ENCODE measurements at places on chromosomes 5 and 9.

- DNase-seq = no peak
Measured at GRCh38 chr9:69949396-69949795, 94.3 kb upstream of the MAMDC2 start.

GRCh38 chr9:69460012-69460411 lies 135.0 kb downstream of the ENTREP1 start:
- DNase-seq = no peak

GRCh38 chr5:39132792-39133191 lies 58.6 kb upstream of the RICTOR start:
- DNase-seq = no peak

GRCh38 chr9:137604345-137605086 lies 970 bp upstream of the ARRDC1 start:
- no peak for DNase-seq

DNA sequence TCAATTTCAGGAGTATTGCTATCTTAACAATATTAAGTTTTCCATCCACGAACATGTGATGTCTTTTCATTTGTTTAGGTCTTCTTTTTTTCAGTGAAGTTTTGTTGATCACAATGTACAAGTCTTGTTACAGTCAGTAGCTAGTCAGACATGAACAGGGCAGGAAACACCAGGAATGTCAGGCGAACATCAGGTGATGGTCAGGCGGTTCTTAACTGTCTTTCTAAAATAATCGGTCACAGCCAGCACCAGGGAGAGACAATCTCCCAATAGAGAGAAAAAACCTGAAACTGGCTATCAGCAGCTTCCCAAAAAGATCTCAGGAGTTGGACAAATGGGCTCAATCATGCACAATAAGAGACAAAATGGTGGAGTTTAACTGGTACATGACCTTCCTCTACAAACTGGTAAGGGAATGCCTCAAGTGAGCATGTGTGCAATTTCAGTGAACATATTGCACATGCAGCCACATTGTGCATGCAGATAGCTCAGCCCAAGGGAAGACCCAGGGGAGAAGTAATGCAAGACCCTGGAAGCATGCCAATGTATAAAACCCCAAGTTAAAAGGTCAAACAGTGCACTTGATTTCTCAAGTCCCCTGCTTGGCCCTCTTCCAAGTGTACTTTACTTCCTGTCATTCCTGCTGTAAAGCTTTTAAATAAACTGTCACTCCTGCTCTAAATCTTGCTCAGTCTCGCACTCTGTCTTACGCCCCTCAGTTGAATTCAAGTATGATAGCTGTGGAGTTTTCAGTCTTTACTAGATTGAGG lies 176.1 kb upstream of the RASEF start:
- peak; percentile 22 for DNase-seq

GRCh38 chr5:43642428-43642827 lies 39.4 kb downstream of the NNT start:
- DNase-seq = no peak

- DNase-seq = no peak
Measured at GRCh38 chr5:73420666-73421065, 27.9 kb downstream of the FOXD1 start.

- no peak for DNase-seq
Measured at GRCh38 chr9:138003485-138004190, 126.1 kb downstream of the CACNA1B start.

DNA sequence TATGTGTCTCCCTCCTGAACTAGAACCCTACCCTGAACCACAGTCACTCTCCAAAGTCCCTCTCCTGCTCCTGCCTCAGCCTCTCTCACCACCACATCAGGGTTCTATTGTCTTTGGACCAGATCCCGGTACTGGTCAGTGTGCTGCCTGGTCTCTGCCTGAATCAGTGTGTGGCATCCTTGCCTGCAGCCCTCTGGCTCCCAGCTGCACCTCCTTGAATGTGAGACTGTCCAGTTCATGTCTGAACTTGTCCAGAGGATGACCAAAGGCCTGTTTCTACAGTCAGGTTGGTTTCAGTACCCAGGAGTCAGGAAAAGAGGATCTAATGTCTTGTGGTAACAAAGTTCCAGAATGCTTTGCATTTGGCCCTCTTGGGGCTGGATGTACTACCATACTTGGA lies 76.8 kb upstream of the RANBP3L start:
- no peak for DNase-seq

DNA sequence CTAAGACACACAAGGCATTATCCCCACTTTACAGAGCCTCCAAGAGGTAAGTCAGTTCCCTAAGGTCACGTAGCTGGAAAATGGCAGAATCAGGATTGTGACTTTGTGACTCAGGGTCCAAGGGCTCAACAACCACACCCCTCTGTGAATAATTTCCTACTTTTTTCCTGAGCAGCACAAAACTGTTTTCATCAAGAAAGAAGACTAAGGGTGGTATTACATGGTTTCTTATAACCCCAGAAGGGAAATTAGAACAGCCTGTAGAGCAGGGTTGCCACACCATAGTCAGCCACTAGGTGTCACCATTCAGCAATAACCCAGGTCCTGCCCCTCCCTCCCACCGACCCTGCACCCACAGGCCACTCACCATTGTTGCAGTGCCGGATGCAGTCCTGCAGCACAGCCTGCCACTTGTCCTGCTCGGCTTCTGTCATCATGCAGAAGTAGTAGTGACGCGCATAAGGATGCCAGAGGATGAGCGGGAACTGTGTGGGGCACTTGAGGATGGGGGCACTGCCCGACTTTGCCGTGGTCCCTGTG lies 72.1 kb downstream of the LRSAM1 start:
- DNase-seq = no peak

DNA sequence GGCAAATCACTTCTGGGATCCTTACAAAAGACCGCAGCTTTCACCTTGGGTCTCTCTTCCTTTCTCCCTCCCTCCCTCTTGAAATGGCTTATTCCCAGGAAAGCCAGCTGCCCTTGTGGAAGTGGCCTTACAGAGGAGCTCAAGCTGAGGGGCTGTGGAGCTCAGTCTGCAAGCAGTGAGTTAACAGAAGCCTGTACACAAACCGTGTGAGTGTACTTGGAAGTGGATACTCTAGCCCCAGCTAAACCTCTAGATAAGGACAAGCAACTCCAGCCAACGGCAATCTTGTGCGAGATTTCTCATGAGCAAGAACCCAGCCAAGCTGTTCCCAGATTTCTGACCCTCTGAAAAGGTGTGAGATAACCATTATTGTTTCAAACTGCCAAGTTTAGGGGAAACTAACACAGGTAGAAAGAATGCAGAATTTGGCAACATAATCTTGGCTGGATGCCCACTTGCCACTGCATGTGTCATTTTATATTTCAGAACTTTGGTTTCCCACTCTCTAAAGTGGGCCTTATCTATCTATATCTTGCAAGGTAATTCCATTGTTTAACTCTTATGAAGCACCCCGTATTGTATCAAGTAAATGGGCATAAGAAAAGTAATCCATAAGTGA lies 85.6 kb downstream of the CDH18 start:
- no peak for DNase-seq

- no peak for DNase-seq
Measured at GRCh38 chr5:84273517-84273883, 111.2 kb downstream of the EDIL3 start.

DNA sequence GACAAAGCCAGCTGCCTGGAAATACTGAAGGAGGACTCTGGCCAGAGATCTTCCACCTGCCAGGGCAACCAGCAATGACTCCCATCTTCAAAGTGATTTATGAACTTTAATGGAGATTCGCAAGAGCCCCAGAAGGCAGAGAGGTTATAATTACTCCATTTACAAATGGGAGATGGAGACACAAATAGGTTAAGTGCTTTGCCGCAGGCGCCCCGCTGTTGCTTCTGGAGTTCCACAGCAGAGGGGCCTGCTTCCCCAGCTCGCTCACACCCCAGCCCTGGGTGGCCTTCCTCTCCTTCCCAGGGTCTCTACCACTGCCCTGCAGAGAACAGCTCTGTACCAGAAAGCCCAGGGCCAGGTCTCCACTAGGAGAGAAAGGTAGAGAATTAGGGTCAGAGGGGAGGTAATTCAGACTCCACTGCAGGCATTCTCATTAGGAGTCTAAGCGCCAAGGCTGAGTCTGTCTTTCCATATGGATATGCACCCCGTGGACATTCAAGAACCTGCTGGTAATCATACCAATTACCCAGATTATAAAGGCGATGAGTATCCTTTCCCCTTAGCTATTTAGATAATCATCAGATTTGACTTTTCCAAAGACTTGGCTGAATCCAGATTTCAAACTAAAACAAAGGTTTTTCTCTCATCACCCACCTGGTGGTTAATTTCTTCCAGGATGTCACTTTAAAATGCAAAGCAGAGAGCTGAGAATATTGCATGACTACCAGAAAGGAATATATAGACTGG lies 157.6 kb upstream of the TUT7 start:
- DNase-seq = no peak

- DNase-seq = no peak
Measured at GRCh38 chr5:103458497-103459040, 104.0 kb downstream of the NUDT12 start.

- DNase-seq = peak; percentile 63
Measured at GRCh38 chr9:214648-215493, at the start of gene DOCK8. Gene DOCK8 (plus strand): TSS chr9:214865. CDS start chr9:214977, 112 bp downstream.

DNA sequence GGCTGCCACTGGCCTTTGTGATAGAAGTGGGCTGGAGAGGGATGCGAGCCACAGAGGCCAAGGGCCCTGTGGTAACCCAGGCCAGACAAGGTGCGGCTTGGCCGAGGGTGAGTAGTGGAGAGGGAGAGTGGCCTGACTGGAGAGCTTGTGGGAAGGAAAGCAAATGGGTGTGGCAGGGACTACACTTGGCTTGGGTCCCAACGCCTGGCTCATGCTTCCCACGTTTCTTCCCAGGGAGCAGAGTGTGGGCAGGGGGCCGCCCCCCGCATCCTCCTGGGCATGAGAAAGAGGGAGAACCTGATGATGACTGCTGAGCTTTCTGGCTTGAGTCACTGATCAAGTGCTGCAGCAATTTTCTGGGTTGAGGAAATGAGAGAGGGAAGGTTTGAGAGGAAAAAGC lies 95.7 kb downstream of the ANKH start:
- DNase-seq = peak; percentile 48

GRCh38 chr5:67510204-67510603 lies 313.6 kb upstream of the CD180 start:
- no peak for DNase-seq

GRCh38 chr5:151707567-151707966 lies 20.9 kb upstream of the SPARC start:
- DNase-seq = no peak

DNA sequence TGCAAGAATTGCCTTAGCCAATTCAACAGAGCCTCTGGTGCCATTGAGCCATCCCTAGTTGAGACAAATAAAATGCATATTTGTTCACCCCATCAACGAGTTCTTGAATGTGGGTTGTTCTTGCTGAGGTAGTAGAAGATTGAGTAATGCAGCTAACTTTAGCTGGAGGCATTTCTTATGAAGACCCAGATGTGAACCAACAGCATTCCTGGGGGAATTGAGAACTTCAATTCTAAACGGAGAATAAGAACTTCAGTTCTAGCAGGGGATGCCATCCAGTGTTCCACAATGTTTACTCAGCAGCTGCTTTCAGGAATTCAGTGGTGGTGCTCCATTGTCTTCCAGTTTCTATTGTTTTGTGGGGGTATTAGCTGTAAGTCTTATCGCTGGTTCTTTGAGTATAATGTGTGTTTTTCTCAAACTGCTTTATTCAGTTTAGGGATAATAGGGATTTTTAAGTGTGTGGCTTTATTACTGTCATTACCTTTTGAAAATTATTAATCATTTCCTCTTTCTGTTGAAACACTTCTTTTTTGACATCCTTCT lies 1968.2 kb upstream of the NUDT12 start:
- DNase-seq = no peak

DNA sequence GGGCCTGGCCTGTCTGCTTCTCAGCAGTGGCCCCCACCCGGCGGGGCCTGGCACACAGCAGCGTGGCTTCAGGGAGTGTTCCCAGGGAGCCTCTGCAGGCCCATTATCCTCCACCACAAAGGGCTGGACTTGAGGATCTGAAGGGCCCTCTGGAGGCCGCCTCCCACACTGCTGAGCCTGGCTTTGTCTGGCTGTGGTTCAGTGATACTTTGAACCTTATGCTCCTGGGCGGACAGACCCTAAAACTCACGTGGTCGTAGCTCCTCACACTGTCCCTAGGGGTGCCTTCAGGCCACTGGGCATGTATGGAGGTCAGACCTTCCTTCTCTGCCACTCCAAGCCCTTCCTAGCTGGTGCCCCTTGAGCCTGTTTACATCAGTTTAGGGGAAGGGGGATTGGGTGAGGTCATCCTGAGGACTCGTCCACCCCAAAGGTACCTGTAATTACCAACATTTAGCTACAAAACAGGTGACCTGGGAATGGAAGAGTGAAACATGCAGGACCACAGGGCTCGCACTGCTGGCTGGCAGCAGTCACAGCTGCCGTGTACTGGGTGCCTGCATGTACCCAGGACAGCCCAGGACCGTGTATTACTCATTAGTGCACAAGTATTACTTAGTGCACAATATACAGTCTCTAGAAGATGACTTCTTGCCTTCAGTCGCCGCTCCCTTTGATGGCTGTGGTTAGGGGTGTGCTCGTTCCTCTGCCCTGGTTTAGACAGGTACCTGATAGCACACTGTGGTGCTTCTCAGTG lies 8.5 kb downstream of the GRHPR start:
- no peak for DNase-seq

- DNase-seq = no peak
Measured at GRCh38 chr5:98414938-98415337, 358.5 kb upstream of the RGMB start.

GRCh38 chr9:76352026-76352620 lies 42.1 kb downstream of the RFK start:
- no peak for DNase-seq

DNA sequence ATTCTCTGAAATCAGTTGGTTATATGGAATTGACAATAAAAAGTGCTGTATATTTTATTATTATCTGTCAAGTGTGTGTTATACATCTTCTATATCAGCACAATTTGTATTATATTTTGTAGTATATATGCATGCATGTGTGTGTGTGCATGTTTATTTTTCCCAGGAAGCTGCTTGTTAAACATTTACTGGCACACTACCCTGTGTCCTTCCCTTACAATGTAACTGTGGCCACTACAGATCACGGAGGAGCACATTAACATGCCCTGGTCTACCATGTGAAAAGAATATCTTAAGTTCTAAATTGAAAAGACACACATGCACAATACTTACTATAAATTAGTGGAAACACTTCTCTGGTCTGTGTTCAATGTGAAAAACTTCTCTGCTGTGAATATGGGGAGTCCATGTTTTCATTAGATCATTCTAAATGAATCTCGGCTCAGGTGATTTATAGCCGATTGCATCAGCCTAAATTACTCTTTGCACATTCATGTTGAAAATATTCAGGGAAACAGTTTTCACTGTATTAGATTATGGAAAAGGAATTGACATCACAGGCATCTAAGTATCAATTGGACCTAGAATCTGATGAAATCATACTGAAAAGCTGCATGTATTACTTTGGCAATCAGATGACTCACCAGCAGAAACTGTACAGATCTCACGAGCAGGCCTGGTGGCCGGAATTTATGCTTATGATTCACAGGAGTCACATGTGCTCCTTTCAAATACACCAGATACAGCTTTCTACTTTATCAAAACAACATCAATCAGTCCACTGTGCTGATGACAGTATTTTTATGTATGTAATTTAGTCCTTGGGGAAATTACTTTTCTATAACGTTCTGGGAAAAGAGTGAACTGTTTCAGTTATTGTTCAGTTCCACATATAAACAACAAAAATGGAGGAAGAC lies 39.4 kb downstream of the LURAP1L start:
- peak; percentile 30 for DNase-seq

- no peak for DNase-seq
Measured at GRCh38 chr5:17115855-17116254, 101.6 kb upstream of the BASP1 start.

Data from left cardiac atrium (tissue), 4 donors.